ENCODE measurements at places on chromosomes 4 and X.

DNA sequence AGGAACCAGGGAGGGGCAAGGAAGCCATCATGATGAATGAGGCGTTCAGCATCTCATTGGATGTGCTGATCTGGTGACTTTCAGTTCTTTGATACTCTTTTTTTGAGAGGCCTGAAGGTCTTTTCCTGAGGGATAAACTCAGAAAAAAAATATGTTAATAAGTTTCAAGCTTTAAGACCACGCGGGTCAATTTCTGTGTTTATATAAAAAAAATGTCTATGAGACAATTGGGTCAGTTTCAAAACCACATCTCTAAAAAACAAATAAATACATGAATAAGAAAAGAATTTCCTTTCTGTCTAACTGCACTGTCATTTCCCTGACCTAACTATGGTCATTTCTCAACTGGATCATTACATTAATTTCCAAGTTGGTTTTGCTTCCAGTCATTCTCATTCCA is 62.6 kb downstream of the TRIML1 start:
- no peak for DNase-seq

DNA sequence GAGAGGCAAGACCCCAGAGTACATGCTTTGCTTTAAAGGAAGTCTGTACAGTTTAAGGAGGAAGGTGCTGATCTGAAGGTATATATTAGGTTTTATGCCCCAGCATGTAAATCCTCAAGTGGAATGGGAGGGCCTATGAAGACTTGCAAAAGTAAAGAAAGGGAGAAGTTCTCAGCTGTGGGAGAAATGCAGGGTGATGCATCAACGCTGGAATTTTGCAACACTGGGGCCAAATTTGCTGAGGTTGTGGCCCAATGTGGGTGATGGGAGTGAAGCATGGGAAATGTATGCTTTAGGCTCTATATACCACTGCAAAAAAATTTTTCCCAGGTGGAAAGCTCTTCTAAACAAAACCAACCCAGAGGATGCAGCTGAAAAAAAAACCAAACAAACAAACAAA is 33.8 kb upstream of the GPR174 start:
- no peak for DNase-seq

GRCh38 chrX:130393451-130394074 is 8.1 kb upstream of the GPR119 start:
- peak; percentile 8 for DNase-seq

GRCh38 chrX:56343219-56343618 is 111.1 kb downstream of the KLF8 start:
- no peak for DNase-seq

- DNase-seq, result no peak
Measured at GRCh38 chr4:53747401-53747800, 156.1 kb upstream of the LNX1 start.

DNA sequence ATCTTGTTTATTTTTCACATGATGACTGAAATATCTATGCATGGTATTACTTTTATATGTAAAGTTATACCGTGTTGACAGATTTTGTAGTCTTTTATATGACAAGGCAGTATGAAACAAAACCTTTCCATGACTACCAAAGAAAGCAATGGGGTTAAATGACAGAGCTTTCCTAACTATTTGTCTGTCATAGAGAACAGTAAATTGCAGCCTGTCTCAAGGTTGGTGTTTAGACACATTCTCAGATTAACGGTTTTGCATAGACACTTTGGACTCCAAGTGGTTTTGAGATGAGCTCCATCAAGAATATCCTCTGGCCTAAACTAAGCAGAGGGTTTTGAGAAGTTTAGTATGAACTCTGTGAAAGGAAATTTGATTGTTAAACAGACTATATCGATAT is 180.7 kb upstream of the TENM3 start:
- DNase-seq, result no peak

- peak; percentile 35 for DNase-seq
Measured at GRCh38 chr4:27684610-27685011, 824.0 kb downstream of the STIM2 start.

DNA sequence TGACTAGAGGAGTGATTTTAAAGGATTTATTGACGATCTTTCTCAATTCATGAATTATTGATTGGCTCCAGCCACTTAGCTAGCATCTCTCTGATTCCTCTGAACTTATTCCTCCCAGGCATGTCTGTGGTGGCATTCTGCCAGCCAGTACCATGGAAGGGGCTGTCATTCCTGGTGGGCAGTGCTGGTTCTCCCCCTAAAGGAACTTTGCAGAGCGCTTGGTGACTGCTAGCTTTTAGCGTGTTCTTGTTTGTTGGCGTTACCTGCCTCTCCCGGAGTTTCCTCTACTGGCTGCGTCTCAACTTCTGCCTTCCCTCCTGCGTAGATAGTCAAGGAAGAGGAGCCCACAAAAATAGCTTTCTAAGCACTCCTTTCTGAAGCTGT is 19.3 kb downstream of the SRD5A3 start:
- no peak for DNase-seq

DNA sequence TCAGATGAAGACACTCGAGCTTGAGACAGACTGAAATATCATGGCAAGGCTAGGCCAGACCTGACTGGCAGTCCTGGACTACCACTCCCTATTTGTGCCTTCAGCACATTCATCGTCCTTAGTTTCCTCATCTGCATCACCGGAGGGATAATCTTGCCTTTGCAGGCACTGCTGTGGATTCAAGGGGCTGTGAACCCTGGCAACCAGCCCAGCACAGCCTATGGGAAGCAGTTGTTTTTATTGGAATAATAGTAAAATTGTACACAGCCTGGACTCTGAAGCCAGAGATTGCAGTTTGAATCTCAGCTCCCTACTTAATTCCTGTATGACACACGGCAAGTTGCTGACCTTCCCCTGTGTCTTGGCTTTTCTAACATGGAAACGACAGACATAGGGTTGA is 161.0 kb downstream of the NSUN7 start:
- no peak for DNase-seq

GRCh38 chr4:19905024-19905423 is 346.7 kb upstream of the SLIT2 start:
- no peak for DNase-seq

GRCh38 chr4:151674804-151675391 is 85.9 kb downstream of the GATB start:
- peak; percentile 14 for DNase-seq

GRCh38 chr4:76201276-76201675 is 12.3 kb downstream of the SCARB2 start:
- peak; percentile 56 for DNase-seq

DNA sequence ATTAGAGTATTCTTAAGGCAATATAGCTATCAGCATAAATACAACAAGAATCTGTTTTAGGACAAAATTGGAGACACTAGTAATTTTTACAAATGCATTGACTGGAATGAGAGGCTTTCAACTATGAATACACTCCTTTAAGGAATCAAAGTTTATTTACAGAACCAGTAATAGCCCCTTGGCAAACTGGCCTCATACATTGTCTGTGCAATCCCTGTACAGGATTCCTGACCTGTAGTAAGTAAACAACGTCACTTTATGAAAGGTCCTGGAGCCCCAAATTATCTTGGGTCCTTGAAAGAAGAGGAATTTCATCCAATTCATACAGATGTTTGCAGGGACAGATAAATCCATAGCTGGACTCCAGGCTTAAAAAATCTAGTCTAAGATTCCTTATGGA is 25.4 kb upstream of the CXCL3 start:
- no peak for DNase-seq

GRCh38 chr4:90328558-90328957 is 201.4 kb downstream of the CCSER1 start:
- peak; percentile 41 for DNase-seq

GRCh38 chr4:5357870-5358269 is 306.6 kb downstream of the STK32B start:
- DNase-seq, result no peak

GRCh38 chr4:136751556-136751955 is 780.7 kb downstream of the PCDH18 start:
- no peak for DNase-seq

DNA sequence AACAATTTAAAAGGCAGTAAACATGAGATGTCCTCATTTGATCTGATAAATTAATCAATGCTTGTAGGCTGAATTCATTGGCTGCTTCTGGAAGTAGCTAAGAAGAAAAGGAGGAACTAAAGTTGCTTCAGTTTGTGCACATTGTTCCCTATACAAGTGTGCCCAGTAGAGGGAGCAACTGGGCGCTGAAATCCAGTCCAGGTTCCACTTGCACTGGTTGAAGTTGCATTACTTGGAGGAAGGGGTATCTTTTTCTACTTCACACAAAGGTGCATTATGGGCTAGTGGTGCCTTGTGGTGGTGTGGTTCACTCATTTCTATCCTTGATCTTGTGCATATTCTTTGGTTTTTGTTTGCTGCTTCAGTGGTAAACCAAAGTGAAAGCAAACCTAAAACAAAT is 67.9 kb upstream of the SOX3 start:
- DNase-seq, result no peak

DNA sequence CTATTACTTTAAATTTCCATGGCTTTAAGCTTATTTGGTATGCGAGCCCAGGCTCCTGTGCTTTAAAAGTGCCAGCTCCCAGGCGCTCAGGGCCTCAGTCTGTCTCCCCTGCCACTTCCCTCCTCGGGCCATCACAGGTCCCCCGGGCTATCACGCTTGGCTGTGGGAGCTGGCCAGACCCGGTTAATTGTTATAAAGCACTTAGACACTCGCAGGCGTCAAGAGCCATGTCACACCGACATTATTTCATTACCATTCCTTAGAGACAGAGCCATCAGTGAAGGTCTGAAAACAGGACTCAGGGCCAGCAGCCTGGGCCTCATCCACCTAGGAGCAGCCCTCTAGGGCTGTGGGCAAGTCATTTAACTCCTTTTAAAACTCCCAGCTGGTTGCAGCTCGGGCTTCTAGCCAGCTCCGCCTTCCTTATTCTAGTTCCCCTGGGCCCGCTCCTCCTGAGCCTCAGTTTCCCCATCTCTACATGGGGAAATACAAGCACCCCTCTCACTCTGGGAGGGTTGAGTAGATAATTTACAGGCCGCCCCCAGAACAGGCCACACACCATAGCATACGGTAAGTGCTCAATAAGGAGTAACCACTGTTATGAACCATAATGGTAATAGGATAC is 99.0 kb downstream of the HMX1 start:
- DNase-seq, result no peak

DNA sequence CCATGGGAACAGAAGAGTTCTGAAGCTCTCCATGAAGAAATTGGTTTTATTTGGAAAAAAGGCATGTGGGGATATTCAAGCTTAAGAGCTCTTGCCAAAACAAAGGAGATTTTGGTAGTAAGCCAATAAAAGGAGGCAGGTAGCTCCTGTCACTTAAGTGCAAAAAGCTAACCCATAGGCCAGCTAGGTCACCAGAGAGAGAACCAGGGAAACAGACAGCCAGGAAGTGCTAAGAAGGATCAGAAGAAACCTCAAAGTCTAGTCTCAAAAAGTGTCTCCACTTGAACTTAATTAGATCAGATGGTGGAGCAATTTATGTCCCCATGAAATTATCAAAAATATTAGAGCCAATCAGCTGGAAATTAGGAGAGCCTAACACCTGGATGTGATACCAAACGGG is 49.2 kb downstream of the CD40LG start:
- DNase-seq, result no peak

- DNase-seq, result no peak
Measured at GRCh38 chrX:149638860-149639259, 7.3 kb upstream of the TMEM185A start.

DNA sequence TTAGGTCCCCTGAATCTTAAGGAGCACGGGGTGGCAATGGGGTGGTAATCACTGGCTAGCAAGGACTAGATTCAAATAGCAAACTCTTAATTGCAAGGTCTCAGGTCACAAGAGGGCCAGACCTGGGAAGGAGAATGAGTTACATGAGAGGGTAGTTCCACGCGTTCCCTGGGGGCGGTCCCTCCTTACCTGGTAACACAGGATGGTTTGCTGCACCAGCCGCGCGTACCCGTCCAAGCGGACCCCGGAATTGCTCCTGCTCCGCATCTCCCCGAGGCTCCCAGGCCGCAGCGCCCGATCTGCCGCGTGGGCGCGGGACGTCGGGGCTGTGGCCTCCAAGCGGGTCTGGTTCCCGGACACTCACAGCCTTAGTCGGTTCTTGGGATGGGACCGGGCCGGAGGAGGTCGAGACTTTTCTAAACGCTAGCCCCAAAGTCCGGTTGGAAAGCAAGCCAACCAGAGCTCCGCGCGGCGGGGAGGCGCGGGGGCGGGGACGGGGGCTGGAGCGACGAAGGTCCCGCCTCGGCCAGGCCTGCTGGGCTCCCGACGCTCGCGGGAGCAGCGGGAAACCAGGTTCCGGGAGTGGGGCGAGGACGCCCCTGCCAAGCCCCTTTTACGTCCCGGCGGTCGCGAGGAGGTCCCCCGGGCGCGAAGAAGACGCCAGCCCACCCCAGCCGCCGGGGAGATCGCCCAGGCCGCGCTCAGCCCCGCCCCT is at the start of gene PHKA2:
PHKA2 (minus strand) TSS at position 449 of the 715 bp plus-strand sequence; CDS start at position 267, 182 bp downstream.
- DNase-seq, result peak; percentile 28

DNA sequence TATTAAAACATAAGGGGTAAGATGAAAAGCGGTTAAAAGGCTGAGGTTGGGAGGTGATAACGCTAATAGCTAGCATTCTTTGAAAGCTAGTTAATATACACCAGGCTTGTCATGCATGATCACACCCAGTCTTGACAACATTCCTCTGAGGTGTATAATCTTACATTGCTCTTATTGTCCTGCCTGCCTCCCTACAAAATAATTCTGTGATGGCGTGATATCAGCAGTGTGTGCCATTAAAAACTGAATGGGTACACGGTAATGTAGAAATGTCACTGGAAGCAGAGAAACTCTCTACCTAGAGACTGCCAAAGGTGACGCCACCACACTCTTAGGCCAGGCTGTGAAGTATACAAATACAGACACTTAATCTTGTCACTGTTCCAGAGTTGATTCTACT is 68.1 kb downstream of the DIAPH2 start:
- DNase-seq, result no peak

GRCh38 chrX:153634236-153634635 is 12.8 kb upstream of the DUSP9 start:
- DNase-seq, result no peak

DNA sequence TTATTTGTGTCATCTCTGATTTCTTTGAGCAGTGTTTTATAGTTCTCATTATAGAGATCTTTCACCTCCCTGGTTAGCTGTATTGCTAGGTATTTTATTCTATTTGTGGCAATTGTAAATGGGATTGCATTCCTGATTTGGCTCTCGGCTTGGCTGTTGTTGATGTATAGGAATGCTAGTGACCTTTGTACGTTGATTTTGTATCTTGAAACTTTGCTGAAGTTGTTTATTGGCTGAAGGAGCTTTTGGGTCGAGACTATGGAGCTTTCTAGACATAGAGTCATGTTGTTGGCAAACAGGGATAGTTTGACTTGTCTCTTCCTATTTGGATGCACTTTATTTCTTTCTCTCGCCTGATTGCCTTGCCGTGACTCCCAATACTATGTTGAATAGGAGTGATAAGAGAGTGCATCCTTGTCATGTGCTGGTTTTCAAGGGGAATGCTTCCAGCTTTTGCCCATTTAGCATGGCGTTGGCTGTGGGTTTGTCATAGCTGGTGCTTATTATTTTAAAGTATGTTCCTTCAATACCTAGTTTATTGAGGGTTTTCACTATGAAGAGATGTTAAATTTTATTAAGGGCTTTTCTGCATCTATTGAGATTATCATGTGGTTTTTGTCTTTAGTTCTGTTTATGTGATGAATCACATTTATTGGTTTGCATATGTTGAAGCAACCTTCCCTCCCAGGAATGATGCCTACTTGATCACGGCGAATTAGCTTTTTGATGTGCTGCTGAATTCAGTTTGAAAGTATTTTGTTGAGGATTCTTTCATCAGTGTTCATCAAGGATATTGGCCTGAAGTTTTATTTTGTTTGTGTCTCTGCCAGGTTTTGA is 72.7 kb upstream of the BOD1L1 start:
- no peak for DNase-seq
